Cardiac muscle cell (in vitro differentiated cells and primary cell): ENCODE measurements at places on chromosomes 5 and 9.

GRCh38 chr9:4167728-4168127 lies 132.1 kb downstream of the GLIS3 start:
- DNase-seq = no peak

DNA sequence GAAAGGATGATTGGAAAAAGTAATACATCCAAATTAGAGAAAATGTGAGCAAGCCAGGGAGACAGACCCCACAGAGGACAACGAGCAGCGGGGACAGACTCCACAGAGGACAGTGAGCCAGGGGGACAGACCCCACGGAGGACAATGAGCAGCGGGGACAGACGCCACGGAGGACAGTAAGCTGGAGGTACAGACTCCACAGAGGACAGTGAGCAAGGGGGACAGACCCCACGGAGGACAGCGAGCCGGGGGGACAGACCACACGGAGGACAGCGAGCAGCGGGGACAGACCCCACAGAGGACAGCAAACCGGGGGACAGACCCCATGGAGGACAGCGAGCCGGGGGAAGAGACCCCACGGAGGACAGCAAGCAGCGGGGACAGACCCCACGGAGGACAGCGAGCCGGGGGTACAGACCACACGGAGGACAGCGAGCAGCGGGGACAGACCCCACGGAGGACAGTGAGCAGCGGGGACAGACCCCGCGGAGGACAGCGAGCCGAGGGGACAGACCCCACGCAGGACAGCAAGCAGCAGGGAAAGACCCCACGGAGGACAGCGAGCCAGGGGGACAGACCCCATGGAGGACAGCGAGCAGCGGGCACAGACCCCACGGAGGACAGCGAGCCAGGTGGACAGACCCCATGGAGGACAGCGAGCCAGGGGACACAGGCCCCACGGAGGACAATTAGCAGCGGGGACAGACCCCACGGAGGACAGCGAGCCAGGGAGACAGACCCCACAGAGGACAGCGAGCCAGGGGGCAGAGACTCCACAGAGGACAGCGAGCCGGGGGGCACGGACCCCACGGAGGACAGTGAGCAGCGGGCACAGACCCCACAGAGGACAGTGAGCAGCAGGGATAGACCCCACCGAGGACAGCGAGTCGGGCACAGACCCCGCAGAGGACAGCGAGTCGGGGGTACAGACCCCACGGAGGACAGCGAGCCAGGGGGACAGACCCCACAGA lies 1.9 kb upstream of the ZDHHC11 start:
- DNase-seq = no peak

- DNase-seq = no peak
These were observed 173.9 kb upstream of the TNC start for GRCh38 chr9:115291841-115292240.

GRCh38 chr5:132471151-132471907 lies 19.2 kb downstream of the IRF1 start:
- no peak for DNase-seq

- no peak for DNase-seq
These were observed 202.7 kb downstream of the ATP10B start for GRCh38 chr5:160649304-160649703.

GRCh38 chr9:68705531-68706362 lies 707 bp downstream of the PIP5K1B start:
- peak; percentile 35 for DNase-seq

DNA sequence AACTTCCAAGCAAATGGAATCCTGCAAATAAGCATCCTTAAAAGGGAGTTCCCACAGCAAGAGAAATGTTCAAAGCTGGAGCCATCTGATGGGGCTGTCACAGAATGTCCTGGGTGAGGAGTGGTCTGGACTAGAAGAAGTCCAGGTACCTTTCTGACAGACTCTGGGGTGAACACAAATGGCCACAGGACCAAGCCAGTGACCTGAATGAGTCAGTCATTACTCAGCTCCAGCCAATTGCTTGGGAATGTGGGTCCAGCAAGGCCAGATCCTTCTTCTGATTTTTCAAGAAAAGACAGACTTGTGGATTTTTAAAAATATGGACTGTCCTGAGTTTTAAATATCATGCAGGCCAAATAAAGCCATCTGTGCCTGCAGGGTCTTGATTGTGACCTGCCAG lies 30.1 kb downstream of the GALNT10 start:
- DNase-seq = peak; percentile 47

DNA sequence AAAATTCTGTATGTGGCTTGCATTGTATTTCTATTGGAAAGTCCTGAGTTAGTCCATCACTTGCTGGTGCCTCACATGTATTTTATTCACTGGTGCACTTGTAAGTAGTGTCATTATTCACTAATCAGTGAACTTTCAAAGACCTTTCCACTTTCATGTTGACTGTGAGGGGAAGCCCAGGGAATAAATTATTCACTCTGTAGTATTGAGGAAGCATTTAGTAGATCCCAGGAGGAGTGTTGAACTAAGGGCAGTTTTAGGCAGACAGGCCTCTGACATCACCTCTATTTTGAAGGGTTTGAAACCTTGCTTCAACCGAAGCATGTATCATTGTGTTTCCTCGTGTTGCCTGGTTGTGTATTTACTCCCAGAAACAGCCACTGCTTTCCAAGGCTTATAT lies 705.4 kb upstream of the RIOK2 start:
- DNase-seq = no peak
